ENCODE measurements at places on chromosomes 7 and 10. TPM values are rescaled to one million over a fixed set of nuclear protein-coding genes. Genes with fewer than 3 reads are reported as not detected.

GRCh38 chr10:71042699-71043098, 154.3 kb upstream of the PCBD1 start:
- DNase-seq: no peak

GRCh38 chr10:75211007-75211691, 553 bp downstream of the VDAC2 start:
- DNase-seq: no peak

DNA sequence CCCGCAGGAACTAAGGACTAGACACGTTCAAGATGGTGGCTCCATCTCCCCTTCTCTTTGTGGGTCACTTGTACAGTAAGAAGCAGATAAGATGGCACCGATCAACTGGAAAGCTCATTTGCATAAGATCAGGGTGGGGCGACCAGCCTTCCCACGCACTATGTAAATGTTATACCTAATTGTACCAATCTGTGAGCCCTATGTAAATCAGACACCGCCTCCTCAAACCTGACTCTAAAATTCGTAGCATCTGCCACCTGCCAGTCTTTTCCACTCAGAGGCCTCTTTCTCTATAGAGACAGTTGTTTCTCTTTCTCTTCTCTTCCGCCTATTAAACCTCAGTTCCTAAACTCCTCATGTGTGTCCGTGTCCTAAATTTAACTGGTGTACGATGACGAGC, 324.5 kb downstream of the PHF14 start:
- no peak for DNase-seq

Gene CUBN
- polyA plus RNA-seq: 0.27 TPM

Gene FGL2
- polyA plus RNA-seq: 5.3 TPM

Gene OR2A1
- polyA plus RNA-seq: 0.04 TPM
